AG09319 (cell line): ENCODE measurements at places on chromosomes 16 and 17.

GRCh38 chr17:1730326-1731193, 6.1 kb downstream of the WDR81 start:
- peak; percentile 67 for DNase-seq

- no peak for DNase-seq
Measured at GRCh38 chr16:3400446-3400778, 392 bp downstream of the ZSCAN32 start.

DNA sequence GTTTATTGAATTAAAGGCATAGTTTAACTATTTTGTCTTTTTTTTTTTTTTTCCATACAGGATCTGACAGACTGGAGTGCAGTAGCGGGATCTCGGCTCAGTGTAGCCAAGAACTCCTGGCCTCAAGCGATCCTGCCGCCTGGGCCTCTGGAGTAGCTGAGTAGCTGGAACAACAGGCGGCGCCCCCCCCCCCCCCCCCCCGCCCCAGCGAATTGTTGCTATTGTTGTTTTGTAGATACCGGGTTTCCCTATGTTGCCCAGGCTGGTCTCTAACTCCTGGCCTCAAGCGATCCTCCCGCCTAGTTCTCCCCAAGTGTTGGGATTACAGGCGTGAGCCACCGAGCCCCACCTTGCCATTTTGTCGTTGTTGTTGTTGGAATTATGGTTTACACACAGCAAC, 1.3 kb upstream of the CENPV start:
- DNase-seq, result no peak

GRCh38 chr17:55783684-55784245, 32.9 kb downstream of the PCTP start:
- DNase-seq, result peak; percentile 37

GRCh38 chr16:48318630-48319029, 66.6 kb downstream of the SIAH1 start:
- DNase-seq, result no peak

GRCh38 chr17:82127704-82128103, 29.7 kb upstream of the FASN start:
- DNase-seq, result no peak

GRCh38 chr17:31433811-31434726, 42.6 kb downstream of the RAB11FIP4 start:
- no peak for DNase-seq

DNA sequence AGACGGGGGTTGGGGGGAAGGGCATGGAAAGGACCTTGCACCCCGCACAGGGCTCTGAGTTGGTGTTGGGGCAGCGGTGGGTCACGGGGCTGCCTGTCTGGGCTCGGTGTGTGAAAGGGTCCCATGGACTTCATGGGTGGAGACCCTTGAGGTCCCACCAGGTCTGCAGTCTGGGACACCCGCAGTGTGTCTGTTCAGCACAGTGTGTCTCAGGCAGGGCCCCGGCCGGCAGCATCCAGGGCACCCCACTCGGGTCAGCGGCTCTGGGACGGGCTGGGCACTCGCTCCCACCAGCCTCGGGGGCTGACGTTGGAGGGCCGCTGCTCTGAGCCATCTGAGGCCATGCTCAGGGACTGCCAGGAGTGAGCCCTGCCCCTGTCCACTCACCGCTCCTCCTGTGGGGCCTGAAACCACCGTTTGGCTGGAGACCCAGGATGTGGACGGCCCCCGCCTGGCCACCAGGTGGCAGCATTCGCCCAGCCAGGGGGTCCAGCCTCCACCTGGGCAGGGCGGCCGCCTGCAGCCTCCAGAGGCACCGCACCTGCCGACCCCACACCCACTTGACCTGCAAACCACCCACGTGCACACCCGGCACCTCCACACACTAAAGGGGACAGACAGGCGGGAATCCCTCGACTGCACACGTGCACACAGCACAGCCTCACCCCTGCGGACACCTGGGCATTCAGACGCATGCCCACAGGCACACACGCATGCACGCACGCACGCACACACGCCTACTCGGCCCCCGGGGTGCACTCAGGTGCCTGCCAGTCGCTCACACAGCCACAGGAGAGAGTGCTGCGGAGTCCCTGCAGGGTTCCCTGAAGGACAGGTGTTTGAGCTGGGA, 10.1 kb upstream of the ZFPM1 start:
- peak; percentile 16 for DNase-seq

DNA sequence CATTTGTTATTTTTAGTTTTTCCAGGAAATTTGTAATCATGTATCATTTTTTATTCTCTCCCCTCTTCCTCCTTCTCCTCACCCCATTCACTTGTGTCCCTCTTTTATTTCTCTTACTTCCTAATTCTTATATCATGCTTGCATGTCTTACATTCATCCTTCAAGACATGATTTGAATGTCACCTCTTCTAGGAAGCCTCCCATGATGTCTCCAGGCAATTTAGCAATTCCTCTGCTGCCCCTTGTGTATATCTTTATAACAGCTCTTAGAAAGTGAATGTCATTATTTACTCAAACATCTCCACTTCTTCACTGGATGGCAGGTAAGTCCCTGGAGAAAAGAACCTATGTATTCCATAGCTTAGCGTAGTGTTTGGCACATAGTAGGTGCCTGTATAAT, 7.8 kb downstream of the HNF1B start:
- DNase-seq, result no peak

GRCh38 chr17:8222380-8222629, 11.9 kb upstream of the AURKB start:
- DNase-seq, result no peak

DNA sequence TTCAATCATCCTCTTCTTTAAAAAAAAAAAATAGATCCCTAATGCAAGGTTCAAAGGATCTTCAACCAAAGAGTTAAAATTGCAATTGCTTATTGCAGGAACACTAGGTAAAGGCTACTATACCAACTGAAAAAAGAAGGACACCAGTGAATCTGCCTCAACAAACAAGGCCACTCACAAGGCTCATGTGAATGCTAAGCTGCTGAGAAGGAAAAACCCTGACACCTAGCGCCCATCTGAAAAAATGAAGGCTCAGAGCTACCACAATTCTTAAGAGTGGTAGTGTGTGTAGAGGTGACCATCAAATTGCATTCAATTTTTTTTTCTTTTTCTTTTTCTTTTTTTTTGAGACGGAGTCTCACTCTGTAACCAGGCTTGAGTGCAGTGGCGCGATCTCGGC, 201.6 kb upstream of the C17orf78 start:
- no peak for DNase-seq

GRCh38 chr16:54926166-54926838, 4.4 kb upstream of the IRX5 start:
- DNase-seq, result no peak

DNA sequence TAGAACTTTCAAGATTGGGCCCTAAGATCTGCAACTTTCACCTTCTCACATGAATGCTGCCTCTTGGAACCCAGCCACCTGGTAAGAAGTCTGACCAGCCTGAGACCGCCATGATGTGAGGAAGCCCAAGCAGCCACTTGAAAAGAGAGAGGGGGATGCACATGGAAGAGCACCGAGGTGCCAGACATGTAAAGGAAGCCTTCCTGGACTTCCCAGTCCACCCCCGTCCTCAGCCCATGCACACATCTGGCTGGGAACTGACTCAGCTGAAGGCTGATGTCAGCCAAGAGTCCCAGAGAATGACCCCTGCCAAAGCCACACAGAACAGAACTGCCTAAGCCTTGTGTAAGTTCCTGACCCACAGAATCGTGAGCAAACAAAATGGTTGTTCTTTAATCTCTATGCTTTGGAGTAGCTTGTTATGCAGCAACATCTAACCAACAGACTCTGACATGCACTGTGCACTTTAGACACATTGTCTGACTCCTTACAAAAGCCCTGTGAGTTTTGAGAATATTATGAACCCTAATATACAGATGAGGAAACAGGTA, 86.7 kb downstream of the RMI2 start:
- DNase-seq, result no peak

DNA sequence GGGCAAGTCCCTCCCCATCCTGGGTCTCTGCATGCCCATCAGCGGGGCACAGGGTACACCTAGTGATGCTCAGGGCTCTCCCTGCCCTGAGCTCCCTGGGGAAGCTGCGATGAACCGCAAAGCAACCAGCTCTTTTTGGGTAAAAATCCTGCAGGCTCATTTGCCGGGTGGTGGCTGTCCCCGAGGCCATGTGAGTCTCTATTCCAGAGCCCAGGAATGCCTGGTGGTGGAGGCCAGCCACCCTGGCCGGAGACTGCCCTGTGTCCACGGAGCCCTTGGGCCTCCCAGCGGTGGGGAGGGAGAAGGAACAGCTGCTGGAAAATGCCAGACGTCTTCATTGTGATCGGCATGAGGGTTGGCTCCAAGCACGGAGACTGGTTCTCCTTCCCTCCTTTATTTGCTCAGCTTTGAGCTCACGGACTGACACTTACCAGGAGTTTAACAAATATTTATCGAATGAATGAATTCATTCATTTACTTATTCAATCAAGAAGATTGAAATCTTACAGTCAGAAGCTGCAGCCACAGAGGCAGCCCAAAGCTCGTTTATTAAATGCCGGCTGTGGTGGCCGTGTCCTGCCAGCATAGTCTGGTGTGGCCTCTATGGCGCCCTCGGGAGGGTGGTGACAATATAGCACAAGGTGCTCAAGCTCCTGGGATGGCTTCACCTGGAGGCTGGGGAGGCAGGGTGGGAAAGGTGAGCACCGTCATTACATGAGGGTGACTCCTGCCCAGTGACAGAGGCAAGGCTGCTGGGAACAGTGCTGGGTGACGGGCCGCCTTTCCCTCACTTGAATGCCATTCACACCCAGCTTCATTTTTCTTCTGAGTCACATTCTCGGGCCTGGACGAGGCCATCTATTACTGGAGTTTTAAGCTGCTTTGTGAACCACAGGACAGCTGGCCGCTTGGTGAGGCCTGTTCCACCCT, 31.1 kb upstream of the JPH3 start:
- DNase-seq, result no peak

DNA sequence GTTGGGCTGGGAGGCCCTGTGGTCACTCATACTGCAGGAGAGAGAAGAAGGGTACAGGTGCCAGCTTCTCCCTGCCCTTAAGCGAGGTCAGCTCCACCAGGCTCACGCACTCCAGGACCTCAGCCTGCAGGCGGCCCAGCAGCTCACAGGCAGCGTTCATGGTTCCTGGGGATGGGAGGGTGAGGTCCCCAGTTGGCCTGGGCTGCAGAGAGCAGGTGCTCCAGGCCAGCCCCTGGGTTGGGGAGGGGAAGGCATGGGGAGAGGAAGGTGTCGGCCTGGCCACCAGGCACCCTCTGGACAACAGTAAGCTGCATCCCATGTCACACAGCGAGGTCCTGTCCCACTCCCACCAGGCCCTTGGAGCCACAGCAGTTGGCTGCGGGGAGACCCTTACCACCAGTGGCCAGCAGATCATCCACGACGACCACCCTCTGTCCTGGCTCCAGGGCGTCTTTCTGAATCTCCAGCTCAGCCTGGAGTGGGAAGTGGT, 2.0 kb downstream of the APRT start:
- DNase-seq, result no peak

DNA sequence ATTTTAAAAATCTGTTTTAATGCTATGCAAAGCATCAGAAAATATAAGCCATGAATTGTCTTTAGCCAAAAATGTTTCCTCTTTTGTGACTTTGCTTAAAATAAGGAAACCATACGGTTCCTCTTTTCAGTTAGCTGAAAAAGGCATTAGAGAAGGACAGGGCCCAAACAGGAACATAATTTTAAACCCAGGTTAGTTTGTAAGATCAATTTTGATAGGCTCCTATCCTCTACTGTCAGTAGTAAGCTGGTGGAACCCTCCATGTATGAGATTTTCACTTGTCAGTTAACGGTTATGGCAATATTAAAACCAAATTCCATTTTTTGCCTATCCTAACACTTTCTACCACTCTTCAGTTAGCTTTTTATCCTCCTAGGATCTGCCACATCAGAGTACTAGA, 4.3 kb downstream of the EVI2B start:
- DNase-seq, result no peak

GRCh38 chr17:46817901-46818209, 637 bp downstream of the WNT3 start:
- DNase-seq, result no peak

DNA sequence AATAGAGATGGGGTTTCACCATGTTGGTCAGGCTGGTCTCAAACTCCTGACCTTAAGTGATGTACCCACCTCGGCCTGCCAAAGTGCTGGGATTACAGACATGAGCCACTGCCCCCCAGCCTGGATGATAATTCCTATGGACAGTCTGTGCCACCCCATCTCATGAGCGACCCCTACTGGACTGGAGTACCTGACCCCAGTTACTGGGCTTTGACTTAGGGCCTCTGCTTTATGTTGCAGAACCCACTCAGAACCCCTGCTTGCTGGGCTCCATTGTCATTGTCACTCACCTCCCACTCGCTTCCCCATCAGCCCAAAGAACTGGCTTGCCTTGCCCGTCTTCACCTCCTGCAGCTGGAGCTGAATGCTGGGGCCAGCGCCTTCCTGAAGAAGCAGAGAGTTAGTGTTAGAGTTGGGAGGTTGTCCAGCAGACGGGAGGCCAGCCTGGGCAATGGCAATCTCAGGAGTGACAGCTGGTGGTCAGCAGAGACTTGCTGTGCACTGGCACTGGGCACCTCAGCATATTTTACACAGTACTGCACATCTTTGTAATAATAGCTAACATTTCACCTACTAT, 4.0 kb downstream of the TAC4 start:
- DNase-seq, result no peak

GRCh38 chr17:47806026-47806912, 15.3 kb downstream of the OSBPL7 start:
- DNase-seq, result no peak

DNA sequence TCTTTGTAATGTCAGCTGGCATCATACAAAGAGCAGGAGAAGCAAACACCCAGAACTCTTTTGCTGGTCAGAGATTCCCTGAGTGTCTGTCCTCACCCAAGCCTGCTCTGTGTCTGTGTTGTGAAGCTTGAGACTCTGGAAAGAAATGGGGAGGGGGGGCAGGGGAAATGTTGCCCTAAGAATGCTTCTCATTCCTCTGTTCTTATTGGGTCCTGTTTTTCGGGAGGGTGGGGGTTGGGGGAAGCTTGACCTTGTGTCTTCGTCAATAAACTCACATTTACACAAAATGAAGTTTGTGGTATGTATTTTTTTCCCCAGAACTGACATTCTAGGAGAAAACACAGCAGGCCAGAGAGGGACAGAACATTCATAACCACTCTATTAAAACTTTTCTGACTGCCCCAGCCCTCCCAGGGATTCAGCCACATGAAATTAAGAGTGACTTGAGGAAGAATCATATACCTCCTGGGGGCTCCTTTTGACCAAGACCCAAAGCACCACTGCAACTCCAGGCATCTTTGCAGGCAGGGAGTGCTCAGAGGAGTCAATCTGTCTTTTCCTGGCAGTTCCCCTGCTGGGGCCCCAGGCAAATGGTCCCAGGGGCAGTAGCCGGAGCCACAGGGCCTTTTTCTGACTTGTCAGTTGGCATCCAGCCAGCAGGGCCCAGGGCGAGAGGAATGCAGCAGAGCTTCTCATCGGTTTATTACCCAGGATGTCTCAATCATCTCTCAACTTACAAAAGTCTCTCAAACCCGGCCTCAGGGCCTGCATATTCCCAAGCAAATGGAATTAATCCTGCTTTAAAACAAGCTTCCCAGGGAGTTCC, 5.1 kb upstream of the RASL10B start:
- DNase-seq, result peak; percentile 69
